ENCODE measurements at places on chromosomes 1 and 21. TPM values are rescaled to one million over a fixed set of nuclear protein-coding genes. Genes with fewer than 3 reads are reported as not detected.

- DNase-seq, result no peak
These were observed 3.4 kb upstream of the PLCH2 start for GRCh38 chr1:2472561-2473177.

The MATN1 gene
- total RNA-seq, result not detected

GRCh38 chr1:3030663-3031381 is 9.6 kb downstream of the ACTRT2 start:
- DNase-seq, result no peak

DNA sequence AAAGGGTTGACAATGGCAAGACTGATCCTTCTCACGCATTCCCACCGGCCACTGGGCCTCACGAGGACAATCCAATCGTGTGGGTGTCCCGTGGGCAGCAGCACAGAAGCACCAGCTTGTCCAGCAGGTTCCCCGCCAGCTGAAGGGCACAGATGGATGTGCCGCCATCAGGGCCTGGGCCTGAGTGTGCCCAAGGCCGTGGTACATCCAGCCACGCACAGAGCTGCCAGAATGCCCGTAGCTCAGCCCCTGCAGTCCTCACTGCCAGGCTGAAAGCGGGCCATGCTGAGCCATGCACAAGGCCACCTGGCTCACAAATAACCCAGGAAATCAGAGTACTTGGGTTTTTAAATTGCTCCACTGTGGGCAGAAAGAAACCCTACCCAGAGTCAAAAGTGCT is 7.0 kb downstream of the NPHP4 start:
- DNase-seq, result no peak

The CD5L gene
- total RNA-seq, result not detected

DNA sequence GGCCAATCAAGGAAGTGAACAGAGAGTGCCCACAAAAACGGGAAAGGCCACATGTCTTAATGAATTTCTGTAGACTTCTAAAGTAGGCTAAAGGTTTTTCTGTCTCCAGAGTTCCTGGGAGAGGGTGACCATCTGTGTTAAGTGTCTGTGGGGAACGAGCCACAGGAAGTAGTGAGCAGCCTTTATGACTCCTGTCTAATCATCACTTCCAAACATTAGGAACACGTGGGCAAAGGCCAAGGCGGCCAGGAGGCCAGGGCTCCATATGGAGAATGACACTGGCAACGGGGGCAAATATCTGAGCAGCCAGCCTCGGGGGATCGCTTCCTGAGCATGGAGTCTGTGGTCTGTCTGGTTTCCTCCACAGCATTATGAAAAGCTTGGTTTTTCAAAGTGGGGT is 7.1 kb downstream of the FAM89A start:
- no peak for DNase-seq

- DNase-seq, result no peak
These were observed 60.4 kb downstream of the LAMC2 start for GRCh38 chr1:183246436-183246835.

GRCh38 chr1:25932321-25932720 is 26.1 kb upstream of the STMN1 start:
- DNase-seq, result no peak

The CD53 gene
- not detected for total RNA-seq

Measured in Caki2 (cell line).